Fibroblast of lung (primary cell): ENCODE measurements at places on chromosomes 5 and 9. TPM values are rescaled to one million over a fixed set of nuclear protein-coding genes. Genes with fewer than 3 reads are reported as not detected.

The GMCL2 gene
- under 0.01 TPM in 2 replicates for total RNA-seq

The DBN1 gene
- total RNA-seq, result 96.4 and 102 TPM in 2 replicates

The CA9 gene
- 0.17 and 0.26 TPM in 2 replicates for total RNA-seq

The GBGT1 gene
- 3.3 and 4.1 TPM in 2 replicates for total RNA-seq

The C5orf52 gene
- not detected in 2 replicates for total RNA-seq

The CBY3 gene
- not detected in 2 replicates for total RNA-seq

The LCN15 gene
- total RNA-seq, result not detected in 2 replicates

The SGCD gene
- total RNA-seq, result 21.1 and 67.5 TPM in 2 replicates

The NR6A1 gene
- 0.26 and 0.50 TPM in 2 replicates for total RNA-seq

The SLC36A2 gene
- not detected in 2 replicates for total RNA-seq

The NR5A1 gene
- not detected in 2 replicates for total RNA-seq

The C9orf152 gene
- under 0.01 TPM in 1 of 2 replicates, not detected in the other for total RNA-seq

The TXNDC8 gene
- not detected in 2 replicates for total RNA-seq

The ZFP62 gene
- total RNA-seq, result 24.1 TPM in 2 replicates
